ENCODE measurements at places on chromosomes 16 and 17.

DNA sequence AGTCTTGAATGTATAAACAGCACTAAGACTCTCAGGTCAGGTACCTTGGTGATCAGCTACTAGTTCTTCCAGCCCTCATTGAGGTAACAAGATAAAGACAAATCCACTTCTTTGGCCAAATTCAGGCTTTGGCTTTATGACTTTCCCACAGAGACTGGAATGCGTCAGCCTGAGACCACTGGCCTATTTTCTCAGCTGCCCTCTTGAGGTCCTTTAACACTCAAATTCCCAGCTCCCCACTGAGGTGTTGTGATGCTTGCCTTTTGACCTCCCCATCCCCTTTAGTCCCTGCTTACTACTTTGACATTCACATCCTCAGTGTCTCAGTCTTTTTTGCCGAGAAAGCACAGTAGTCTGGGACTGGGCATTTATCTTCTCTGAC is 10.6 kb downstream of the TNFAIP1 start:
- DNase-seq = no peak

DNA sequence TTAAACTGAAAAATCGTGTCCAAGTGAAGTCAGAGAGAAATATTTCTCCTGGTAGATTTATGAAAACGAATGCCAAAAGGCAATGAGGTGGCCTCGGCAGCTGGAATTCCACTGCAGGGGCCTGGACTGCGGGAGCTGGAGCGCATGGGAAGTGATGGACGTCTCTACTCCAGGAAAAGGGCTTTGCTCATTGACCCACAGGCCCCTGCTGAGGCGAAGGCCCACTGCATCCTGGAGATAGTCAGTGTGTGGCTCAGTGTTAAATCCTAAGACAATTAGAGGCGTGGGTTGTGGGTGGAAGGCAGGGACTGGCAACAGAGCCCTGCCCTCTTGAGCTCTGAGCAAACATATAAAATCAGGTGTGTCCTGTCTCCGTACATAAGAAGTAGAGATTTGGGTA is 191.4 kb downstream of the SLC39A11 start:
- no peak for DNase-seq

- no peak for DNase-seq
Observed at GRCh38 chr16:66443269-66443652, 16.2 kb downstream of the BEAN1 start.

GRCh38 chr16:8621572-8622314 is at the start of gene METTL22:
Gene METTL22 (plus strand): TSS chr16:8621698. CDS start chr16:8625666, 3,968 bp downstream.
- peak; percentile 100 for DNase-seq

DNA sequence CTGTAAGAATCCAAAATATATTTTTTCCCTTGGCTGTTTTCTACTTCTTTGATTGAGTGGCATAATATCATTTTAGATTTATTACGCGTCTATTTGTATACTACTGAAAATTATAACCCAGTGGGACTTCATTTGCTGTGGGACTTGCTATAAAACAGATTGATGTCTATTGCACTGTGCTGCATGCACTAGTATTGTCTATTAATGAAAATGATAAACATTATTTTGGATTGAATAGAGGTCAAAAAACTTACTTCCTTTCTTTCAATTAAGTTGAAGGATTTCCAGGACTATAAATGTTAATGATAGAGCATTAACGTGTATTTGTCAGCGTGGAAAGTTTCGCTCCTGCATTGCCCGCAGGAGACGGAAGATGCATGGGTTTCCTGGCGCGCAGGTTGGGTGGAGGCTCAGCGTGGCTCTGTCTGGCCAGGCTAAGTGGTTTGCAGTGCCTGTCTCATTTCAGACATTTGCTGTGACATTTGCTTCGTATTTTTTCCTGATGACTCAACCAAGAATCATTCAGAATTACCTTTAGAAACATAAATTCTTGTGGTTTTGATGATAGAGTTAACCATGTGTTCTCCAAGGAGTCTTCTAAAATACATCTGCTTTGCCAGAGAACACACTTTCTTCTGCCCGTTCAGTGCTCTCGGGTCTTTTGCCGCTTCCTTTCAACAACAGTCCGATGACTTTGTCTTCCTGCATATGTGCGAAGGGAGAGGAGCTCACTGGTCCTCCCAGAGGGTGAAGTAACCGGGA is 216.7 kb downstream of the RPTOR start:
- DNase-seq = peak; percentile 74

- no peak for DNase-seq
Observed at GRCh38 chr17:60151355-60151754, 1.6 kb downstream of the CA4 start.

GRCh38 chr16:5020551-5020950 is 13.2 kb downstream of the NAGPA start:
- no peak for DNase-seq

DNA sequence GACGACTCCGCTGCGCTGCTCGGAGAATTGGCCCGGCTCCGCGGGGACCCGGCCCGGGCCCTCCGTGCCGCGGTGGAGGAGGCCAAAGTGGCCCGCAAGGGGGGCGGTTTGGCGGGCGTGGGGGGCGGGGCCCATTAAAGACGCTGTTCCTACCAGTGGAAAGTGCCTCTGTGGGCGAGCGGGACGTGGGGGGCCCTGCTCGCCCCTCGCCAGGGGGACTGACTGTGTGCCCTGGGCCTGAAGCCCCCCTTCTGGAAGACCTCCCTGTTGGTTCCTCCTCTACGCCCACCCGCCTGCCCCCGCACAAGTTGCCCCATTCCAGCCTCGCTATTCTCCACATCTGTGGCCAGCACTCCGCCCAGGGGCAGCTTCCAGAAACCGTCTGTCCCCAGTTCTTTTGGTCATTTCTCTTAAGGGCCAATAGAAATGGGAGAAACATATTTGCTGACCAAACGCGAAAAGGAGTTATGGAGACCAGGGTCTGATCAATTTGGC is 1.9 kb upstream of the FGF11 start:
- no peak for DNase-seq

- DNase-seq = peak; percentile 54
Observed at GRCh38 chr16:86502856-86503748, 7.2 kb upstream of the FOXF1 start.

DNA sequence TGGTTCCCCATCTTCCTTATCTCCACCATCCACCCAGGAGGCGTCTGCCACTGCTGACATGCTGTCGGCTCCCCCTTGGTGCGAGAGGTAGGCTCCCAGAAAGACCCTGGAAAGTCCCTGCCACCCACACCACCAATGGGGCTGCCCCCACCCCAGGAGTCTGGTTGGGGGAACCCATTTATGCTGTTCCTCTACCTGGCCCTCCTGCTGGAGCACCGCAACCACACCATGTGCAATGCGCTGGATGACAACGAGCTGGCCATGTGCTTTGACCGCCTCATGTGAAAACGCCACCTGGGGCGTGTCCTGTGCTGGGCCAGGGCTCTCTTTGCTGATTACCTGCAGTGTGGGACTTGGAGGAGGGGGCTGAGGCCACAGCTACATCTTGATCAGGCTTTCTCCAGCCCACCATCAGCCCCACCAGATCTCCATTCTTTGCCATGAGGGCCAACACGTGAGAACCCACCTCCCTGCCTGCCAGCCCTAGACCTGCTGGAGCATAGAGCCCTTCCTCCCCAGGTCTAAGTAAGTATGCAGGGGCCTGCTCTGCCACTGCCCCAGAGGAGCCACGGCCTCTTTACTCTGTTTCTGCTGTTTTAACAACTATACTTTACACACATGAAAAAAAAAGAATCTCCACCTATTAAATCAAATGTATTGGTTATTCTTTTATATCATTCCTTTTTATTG is 7.9 kb upstream of the ALDH3A1 start:
- DNase-seq = no peak

DNA sequence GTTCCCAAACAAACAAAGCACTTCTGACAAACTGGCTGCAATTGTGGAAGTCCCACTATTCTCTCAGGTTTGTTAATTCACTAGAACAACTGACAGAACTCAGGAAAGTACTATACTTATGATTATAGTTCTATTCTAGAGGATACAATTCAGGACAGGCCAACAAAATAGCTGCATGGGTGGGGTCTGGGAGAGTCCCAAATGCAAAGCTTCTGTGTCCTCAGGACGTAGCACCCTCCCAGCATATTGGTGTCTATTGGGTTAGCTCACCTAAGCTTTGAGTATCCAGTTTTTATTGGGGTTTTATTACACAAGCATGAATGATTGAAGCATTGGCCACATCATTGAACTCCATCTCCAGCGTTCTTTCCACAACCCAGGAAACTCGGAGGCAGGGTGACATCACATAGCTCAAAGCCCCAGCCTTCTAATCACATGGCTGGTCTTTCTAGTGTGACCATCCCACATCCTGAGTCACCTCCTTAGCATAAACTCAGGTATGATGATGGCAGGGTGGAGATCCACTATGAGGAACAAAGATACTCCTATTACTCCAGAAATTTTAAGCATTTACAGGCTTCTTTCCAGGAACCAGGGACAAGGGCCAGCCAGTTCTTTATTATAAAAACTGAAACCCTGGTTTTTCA is 43.9 kb upstream of the CCNF start:
- peak; percentile 16 for DNase-seq

DNA sequence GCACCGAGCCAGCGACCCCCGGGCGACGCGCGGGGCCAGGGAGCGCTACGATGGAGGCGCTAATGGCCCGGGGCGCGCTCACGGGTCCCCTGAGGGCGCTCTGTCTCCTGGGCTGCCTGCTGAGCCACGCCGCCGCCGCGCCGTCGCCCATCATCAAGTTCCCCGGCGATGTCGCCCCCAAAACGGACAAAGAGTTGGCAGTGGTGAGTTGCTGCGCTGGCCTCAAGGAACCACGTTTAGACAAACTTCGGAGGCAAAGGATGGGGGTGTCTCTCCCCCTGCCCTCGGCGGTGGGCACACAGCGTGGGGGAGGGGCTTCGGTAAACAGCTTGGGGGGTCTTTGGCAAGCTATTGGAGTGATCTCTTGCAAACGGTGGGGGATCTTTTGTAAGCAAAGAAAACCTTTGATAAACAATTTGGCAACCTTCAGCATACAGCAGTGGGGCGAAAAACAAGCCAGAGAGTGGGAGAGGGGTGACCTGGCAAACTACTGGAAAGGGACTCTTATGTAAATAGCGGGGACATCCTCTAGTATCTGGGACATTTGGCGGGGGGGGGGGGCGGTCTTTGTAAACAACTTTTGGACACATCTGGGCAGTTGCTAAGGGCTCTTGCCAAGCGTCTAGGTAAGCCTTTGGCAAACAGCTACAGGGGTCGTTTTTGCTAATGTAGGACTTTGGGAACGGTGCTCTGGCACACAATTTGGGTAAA is 587 bp downstream of the MMP2 start:
- peak; percentile 42 for DNase-seq

DNA sequence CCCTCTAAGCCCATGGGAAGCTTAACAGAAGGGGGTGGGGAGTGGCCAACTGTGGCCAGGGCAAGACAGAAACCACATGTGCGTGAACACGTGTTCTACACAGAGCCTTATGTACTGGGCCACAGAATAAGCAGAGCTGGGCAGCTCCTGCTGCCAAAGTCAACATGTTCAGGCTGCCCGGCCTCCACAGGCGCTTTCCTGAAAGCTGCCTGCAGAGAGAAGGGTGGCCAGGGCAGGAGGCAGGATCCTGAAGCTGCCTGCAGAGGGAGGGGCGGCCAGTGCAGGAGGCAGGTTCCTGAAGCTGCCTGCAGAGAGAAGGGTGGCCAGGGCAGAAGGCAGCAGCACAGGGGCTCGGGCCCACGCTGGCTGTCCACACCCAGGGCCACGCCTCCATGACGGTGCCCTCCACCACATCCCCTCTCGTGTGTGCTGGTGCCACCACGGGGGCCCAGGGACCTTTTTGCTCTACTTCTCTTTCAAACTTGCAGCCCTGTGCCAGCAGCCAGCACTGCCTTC is 79.5 kb downstream of the ANKRD11 start:
- DNase-seq = peak; percentile 84

GRCh38 chr17:73061161-73061560 is 31.3 kb downstream of the SLC39A11 start:
- no peak for DNase-seq

GRCh38 chr17:21470861-21471260 is 94.7 kb downstream of the KCNJ12 start:
- DNase-seq = no peak

GRCh38 chr17:62933501-62934385 is 32.3 kb upstream of the TANC2 start:
- no peak for DNase-seq

GRCh38 chr17:62745806-62746205 is 62.3 kb downstream of the MARCHF10 start:
- DNase-seq = no peak

- DNase-seq = no peak
Observed at GRCh38 chr16:56011808-56012481, 136.8 kb upstream of the CES5A start.
